ENCODE measurements at places on chromosomes 6 and 20.

- no peak for DNase-seq
Observed at GRCh38 chr20:10478205-10478604, 43.1 kb downstream of the SLX4IP start.

GRCh38 chr6:35298625-35299140 lies 1.1 kb downstream of the DEF6 start:
- no peak for DNase-seq

DNA sequence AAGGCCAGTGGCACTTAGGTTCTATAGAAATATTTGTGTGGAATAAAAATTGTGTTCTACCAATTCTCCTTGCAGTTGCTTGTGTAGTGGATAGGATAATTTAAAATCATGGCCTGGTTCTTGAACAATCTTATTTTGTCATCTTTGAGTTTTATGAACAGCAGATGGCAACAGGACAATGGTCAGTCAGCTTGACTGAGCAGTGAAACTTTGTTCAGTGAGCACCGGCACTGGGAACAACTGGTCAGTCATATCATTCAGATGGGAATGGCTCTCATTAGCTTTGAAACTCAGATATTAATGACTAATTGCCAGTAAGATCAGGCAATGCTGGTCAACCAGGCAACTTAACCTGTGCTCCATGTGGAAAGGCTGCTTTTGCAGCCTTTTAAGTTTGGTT lies 129.2 kb downstream of the BCKDHB start:
- no peak for DNase-seq

GRCh38 chr6:137309078-137309762 lies 90.0 kb upstream of the IFNGR1 start:
- DNase-seq: peak; percentile 7

DNA sequence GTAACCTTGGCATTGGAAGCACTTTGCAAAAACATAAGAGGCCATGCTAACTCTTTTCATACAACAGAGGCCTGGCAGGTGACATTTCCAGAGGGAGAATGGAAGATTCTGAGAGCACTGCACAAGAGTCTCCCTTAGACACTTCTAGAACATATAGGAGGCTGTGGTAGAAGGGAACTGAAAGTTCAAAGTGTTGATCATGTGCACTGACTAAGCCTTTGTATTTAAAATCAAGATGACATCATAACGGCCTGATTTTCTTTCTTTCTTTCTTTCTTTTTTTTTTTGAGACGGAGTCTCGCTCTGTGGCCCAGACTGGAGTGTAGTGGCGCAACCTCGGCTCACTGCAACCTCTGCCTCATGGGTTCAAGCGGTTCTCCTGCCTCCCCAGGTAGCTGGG lies 26.8 kb upstream of the DNAAF9 start:
- DNase-seq: no peak

GRCh38 chr6:21402368-21402767 lies 191.2 kb upstream of the SOX4 start:
- DNase-seq: no peak

DNA sequence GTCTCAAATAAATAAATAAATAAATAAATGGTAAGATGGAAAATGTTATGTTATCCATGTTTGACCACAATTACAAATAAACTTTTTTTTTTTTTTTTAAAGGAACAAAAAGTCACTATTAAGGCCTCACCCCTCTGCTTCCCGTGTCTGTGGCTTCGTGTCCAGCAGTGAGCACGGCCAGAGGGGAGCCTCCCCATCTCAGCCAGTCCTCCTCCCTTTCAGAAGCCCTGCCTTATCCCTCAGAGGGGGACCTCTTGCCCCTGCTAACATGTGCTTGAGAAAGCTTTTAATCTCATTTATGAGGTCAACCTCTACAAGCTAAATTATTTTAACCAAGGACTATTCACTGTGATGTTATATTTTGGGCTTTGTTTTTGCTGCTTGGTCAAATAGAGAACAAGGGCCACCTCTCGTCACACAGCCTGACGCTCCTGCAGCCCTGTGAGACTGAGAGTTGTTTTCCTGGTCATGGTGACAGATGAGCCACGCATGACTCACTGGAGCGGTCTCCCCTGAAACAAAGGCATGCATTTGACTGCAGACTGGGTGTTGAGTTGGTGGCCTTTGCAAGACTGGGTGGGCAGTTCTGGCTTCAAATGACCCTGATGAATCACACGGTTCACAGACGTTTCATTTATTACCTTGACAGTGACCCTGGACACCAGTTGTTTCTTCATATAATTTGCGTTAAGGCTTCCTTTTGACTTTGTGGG lies 131.8 kb downstream of the TIAM2 start:
- DNase-seq: no peak

DNA sequence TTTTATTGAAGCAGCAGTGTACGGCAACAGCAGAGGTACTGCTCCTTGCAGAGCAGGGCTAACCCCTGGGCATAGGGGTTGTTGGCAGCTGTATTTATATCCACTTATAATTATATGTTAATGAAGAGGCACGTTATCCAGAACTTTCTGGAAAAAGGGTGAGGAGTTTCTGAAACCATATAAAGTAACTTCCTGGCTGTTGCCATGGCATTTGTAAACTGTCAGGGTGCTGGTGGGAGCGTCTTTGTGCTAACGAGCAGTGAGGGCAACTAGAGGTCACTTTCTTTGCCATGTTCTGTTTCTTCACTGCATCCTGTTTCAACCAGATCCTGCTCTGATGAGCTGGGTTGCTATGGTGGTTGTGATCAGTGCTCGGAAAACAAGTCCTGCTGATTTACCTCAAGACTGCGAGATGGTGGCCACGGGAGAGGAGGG lies 11.1 kb upstream of the ARFGEF2 start:
- no peak for DNase-seq

DNA sequence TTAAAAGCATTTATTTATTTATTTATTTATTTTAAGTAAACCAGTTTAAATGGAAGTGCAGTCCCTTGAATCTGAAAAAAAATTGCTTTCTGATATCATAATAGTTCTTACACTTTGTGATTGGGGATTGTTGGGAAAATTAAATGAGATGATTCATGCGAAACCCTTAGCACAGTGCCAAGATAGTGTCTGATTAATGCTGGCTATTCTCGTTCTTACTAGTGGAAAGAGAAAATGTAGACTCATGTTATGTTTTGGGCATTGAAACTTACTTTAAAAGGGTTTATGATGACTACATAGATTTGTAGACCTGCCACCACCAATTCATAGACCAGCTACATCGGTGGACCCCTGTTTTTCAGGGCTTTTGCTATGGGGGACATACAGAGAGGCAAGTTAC lies 229.2 kb upstream of the ZFP64 start:
- no peak for DNase-seq

DNA sequence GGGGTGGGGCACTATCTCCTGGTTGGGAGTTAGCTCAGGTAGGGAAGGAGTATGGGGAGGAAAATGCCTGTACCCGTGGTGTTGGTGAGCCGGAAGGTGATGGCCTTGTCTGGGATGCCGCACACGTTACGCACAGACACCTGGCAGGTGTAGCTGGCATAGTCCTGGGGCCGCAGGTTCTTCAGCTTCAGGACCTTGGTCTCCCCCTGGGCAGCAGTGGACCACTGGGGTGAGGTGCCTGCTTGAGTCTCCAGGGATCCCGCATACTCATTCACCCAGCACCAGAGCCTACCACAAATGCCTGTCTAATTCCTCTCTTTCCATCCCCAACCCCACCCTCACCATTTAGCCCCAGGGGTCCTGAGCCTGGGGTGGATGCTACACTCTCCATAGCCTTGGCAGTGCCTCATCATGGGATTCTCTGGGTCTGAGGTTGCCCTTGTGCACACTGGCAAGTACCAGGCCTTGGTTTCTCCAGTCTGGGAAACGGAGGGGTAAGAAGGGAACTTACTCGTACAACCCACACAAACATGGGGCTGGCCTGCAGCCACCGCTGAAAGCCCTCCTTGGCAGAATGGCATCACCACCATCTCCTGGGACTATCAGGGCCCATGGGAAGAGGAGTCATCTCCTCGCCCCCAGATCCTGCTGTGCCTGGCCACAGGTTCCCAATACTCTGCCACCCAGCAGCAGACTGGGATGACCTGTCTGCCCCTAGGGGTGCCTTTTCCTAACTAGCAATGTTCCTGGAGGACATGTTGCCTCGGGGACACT lies 42.8 kb downstream of the MDGA1 start:
- DNase-seq: no peak

DNA sequence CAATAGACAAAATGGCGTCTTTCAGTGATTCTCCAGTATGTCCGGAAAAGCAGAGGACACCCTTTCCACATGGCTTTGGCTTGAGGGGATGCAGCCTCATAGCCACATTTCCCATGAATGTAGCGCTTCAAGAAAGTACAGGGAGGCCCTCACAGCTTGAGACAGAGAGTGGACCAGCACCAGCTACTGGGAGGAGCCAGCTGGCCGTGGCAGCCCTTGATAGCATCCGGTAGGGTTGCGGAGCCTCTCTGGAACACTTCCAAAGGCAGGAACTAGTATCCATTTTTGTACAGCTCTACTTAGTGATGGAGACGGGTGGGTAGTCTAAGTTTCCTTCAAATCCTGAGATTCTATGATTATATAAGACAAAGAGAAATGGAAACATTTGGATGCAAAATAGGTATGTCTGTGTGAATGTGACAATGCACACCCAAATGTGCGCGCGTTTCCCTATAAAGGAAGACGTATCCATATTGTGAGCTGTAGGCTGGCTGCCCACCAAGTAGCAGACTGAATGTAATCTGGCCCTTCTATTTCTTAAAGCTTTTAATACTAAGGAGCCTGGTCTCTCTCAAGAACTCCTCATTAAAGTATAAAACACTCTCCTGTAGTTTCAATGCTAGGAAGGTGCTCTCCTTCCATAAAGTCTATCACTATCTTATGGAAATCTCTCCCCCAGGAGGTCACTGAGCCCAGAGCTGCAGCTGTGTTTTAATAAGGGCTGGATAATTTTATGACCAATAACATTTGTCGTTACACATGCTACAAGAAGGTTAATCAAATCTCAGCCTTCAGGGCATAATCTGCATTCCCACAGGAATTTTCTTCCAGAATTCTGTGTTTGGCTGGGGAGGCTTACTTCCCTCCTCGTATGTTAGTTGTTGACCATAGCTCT lies 74.0 kb downstream of the SOBP start:
- DNase-seq: peak; percentile 35

GRCh38 chr20:58845706-58846105 lies 5.0 kb downstream of the GNAS-AS1 start:
- no peak for DNase-seq
